ENCODE measurements at places on chromosomes 1 and 21. TPM values are rescaled to one million over a fixed set of nuclear protein-coding genes. Genes with fewer than 3 reads are reported as not detected.

GRCh38 chr1:165988275-165988674 is 160.9 kb downstream of the UCK2 start:
- no peak for DNase-seq
- H3K27ac ChIP-seq = no peak overlapping the region
- no peaks in the 10 kb centered on the region for H3K4me1 ChIP-seq
- H3K4me3 ChIP-seq = no peak overlapping the region

DNA sequence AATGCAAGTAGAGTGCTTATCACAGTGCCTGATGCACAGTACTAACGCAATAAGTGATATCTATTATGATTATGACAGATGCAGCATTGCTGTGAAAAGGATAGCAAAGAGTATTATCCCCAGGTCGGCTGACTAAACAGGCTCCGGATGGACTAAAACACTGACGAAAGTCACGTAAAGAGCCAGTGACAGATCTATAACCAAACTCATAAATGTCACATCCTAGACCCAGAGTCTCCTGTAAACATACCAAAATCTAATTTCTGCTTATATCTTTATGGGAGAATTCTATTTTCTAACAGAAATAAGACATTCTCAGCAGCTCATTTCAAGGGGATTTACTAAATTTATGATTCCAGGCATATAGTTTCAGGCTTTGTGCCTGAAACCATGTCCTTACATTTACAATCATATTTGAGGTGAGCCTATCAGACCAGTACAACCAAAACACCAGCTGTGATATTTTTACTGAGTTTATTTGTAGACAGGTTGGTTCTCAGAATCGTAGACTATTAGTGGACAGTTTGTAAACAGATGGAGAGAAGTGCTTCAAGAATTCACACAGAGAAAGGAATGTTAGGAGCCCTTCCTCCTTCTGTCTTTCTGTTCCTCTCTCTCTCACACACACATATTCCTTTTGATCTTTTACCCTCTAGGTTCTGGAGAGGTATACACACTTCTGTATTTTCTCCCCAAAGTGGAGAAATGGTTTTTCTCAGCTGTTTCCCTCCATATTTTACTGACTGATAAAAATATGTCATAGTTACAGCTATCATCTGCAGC is 52.4 kb upstream of the WDR26 start:
- no peak for DNase-seq
- H3K4me1 ChIP-seq = no peaks in the 10 kb centered on the region
- no peaks in the 10 kb centered on the region for H3K27me3 ChIP-seq
- H3K4me3 ChIP-seq = no peak overlapping the region
- H3K36me3 ChIP-seq = no peaks in the 10 kb centered on the region
- no peak overlapping the region for H3K27ac ChIP-seq

- no peaks in the 10 kb centered on the region for H3K36me3 ChIP-seq
- no peak for DNase-seq
- H3K4me1 ChIP-seq = no peaks in the 10 kb centered on the region
- no peaks in the 10 kb centered on the region for H3K27me3 ChIP-seq
- H3K4me3 ChIP-seq = no peak overlapping the region
Measured at GRCh38 chr1:171507435-171507834, 22.1 kb downstream of the PRRC2C start.

- peaks cover 5% of the 10 kb centered on the region for H3K4me1 ChIP-seq
- no peaks in the 10 kb centered on the region for H3K36me3 ChIP-seq
- DNase-seq = no peak
- no peak overlapping the region for H3K4me3 ChIP-seq
- no peak overlapping the region for H3K27ac ChIP-seq
- H3K27me3 ChIP-seq = no peaks in the 10 kb centered on the region
Measured at GRCh38 chr1:3767328-3767925, 5.1 kb upstream of the SMIM1 start.

DNA sequence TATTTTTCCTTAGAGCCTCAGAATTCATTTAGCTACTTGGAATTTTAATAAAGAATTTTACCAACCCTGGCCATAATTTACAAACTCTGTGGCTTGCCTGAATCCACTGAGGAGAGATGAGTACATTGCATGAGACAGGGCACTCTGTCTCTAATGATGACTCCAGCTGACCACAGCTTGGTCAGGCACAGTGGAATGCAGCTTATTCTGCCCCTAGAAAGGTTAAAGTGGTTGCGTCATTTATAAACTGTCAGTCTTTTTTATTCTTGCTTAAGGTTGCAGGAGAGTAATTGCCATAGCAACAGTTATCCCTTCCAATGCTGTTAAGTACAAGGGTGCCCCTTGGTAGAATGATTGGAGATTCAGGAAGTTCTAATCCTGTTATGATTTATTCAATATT is 28.3 kb downstream of the PDE4B start:
- no peak for DNase-seq
- H3K4me1 ChIP-seq = no peaks in the 10 kb centered on the region
- no peaks in the 10 kb centered on the region for H3K27me3 ChIP-seq
- no peak overlapping the region for H3K27ac ChIP-seq
- no peak overlapping the region for H3K4me3 ChIP-seq

- peaks cover 11% of the 10 kb centered on the region for H3K27me3 ChIP-seq
- no peak overlapping the region for H3K27ac ChIP-seq
- H3K36me3 ChIP-seq = no peaks in the 10 kb centered on the region
- H3K4me1 ChIP-seq = no peaks in the 10 kb centered on the region
- no peak overlapping the region for H3K4me3 ChIP-seq
Measured at GRCh38 chr1:160085686-160086455, 4.5 kb downstream of the KCNJ9 start.

DNA sequence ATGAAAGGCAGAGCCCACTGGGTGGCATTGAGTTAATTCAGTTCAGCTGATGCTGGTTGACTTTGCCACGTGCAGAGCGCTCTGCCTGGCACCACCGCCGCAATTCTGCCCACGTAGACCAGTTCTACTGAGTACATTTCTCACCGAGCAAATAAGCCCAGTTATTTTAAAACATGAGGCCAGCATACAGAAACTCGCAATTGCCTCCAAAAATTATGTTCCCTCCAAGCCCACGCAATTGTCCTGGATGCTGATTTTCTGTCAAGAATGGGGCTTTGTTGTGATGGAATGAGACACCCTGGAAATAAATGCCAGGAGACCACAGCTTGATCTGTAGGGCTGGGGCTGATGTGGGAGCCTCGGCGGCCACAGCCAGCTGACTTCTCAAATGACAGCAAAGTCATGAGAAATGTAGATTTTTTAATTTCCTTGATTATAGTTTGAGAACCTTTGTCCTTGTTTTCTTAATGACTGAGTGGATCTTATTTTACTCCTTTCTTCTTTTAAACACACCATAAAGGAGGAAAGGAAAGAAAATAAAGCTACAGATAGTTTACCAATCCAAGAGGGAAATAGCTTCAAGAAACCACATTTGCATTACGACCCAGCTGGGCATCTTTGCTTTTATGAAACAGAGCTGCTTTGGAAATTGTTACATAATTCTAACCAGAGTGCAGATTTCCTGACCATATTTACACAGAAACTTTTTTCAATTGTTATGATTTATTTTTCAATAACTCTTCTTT is 11.6 kb upstream of the PARP1 start:
- no peak overlapping the region for H3K4me3 ChIP-seq
- H3K27me3 ChIP-seq = no peaks in the 10 kb centered on the region
- H3K27ac ChIP-seq = no peak overlapping the region
- H3K4me1 ChIP-seq = no peaks in the 10 kb centered on the region

- no peaks in the 10 kb centered on the region for H3K27me3 ChIP-seq
- no peaks in the 10 kb centered on the region for H3K36me3 ChIP-seq
- H3K27ac ChIP-seq = no peak overlapping the region
- peaks cover 2% of the 10 kb centered on the region for H3K4me1 ChIP-seq
Measured at GRCh38 chr21:44726826-44727225, 15.5 kb upstream of the TSPEAR start.

The LHX8 gene
- total RNA-seq = not detected

The CKS1B gene
- total RNA-seq = 23.1 TPM

The BEND5 gene
- total RNA-seq = 11.6 TPM

Measured in kidney (tissue), 22 donors.